HCT116 (cell line): ENCODE measurements at places on chromosomes 5 and 9. TPM values are rescaled to one million over a fixed set of nuclear protein-coding genes. Genes with fewer than 3 reads are reported as not detected.
A peak's percentile ranks its signal among the peaks of the same experiment; 100 is the strongest.

- H3K27me3 ChIP-seq: no peaks in the 10 kb centered on the region
- H3K27ac ChIP-seq: no peak overlapping the region
- H3K4me3 ChIP-seq: no peak overlapping the region
- peak; percentile 51 for DNase-seq
Observed at GRCh38 chr5:91162534-91163381, 220.4 kb downstream of the ARRDC3 start.

DNA sequence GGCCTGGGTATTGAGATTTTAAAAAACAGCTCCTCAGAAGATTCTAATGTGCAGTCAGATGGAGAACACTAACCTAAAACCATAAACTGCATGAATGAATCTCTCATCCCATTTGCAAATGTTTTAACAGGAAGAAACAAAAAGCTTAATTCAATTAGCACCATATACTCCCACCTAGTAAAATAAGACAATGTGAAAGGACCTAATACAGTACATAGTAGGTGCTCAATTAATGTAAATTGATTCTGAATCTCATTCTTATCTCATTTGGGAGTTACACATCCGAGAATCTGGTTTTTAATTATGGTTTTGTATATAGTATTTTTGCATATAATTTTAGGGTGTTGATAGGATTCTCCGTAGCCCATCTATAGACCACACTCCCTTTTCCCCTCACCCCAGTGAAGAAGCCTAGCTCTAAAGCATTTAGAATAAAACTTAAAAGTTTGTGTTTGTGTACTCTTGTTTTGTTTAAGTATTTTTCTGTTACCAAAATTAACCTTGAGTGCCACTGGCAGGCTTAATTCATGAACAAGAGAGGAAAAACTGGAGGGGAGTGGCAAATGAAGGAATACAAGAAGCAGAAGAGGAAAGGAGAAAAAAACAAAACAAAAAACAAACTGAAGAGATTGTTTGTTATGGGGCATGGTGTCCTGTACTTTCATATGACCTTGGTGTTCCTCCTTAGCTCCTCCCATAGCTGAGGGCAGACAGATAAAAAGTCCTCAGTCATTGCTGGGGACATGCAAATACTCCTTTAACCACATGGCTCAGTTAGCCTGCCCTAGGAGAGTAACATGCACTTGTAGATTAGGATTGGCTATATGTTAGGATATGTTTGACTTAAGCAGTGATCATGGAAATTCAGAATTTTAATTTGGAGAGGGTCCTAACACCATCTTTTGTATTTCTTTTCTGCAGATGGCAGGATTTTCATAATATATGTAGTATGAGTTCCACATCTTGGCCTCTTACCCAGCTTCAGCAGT lies 1.2 kb downstream of the RNF14 start:
- peak overlapping the region; percentile 83 for H3K27ac ChIP-seq
- H3K27me3 ChIP-seq: no peaks in the 10 kb centered on the region
- peak overlapping the region; percentile 83 for H3K4me3 ChIP-seq
- H3K4me1 ChIP-seq: peaks cover 16% of the 10 kb centered on the region
- DNase-seq: no peak

DNA sequence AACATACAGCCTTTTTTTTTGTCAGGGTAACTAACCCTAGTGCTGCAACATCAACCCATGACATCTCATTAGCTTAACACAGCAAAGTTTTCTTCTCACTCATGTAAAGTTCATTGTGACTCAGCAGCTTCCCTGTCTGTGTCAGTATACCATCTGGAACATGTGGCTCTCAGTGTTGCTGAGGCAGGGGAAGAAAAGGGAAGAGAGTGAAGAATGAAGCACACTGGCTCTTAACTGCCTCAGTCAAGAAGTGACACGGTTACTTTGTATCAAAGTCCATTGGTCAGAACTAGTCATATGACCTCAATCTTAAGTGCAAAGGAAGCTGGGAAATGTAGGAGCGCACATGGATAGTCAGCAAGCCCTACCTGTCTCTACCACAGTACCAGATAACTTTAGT lies 185.0 kb upstream of the ELL2 start:
- H3K4me3 ChIP-seq: no peak overlapping the region
- no peaks in the 10 kb centered on the region for H3K27me3 ChIP-seq
- peak; percentile 38 for DNase-seq
- no peak overlapping the region for H3K27ac ChIP-seq

DNA sequence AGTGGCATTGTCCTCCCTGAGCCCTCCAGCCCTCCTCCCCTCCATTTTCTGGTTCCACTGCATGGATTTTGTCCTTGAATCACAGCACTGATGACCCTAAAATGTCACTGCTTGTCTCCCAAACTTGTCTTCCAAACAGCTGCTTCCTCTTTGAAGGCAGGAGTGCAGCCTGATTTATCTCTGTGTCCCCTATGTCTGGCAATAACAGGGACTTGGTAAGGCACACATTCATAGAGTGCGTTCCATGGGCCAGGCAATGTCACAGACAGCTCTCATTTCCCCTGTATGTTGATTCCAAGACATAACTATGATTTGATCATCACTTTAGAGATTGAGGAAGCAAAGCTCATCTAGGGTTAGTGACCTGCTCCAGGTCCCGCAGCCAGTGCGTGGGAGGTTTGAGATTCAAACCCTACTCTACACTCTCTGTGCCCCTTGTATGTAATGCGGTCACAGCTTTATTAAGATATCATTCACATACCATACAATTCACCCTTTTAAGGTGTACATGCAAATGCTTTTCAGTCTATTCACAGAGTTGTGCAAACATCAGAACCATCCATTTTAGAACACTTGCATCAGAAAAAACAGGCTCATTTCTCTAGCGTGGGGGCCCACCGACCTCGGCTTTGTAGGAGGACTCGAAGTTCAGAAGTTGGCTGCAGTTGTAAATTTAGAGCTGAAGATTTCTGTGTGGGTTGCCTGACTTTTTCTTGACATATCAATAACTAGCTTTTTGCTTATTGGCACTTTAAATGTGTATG lies 28.4 kb upstream of the BOD1 start:
- H3K4me1 ChIP-seq: no peaks in the 10 kb centered on the region
- H3K36me3 ChIP-seq: no peaks in the 10 kb centered on the region
- no peak overlapping the region for H3K4me3 ChIP-seq
- H3K27ac ChIP-seq: no peak overlapping the region
- no peak for DNase-seq
- H3K27me3 ChIP-seq: peaks cover 9% of the 10 kb centered on the region; the same call in 1 of the 2 replicates

The MYOZ3 gene
- 0.10 TPM for total RNA-seq

GRCh38 chr9:135811801-135812200 lies 95.5 kb downstream of the CAMSAP1 start:
- no peaks in the 10 kb centered on the region for H3K4me1 ChIP-seq
- DNase-seq: no peak
- peaks cover 34% of the 10 kb centered on the region for H3K36me3 ChIP-seq
- no peak overlapping the region for H3K4me3 ChIP-seq
- H3K27ac ChIP-seq: no peak overlapping the region
- no peaks in the 10 kb centered on the region for H3K27me3 ChIP-seq

The BTNL8 gene
- total RNA-seq: not detected

DNA sequence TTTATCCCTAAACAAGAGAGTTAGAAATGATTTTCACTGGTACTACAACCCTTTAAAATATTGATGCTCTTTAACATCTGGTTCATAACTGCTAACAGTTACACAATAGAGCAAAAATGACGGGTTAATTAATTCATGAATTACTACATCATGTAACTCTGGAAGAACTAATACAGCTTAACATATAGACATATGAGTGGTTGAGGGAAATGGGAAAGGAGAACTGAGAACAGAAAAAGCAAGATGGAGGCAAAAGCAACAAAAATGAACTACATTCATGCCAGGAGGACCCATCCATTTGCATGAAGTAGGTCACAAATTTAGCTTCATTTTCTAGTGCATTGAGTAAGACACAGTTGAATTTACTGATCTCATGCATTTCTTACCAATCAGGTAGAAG lies 61.8 kb downstream of the C9 start:
- H3K27ac ChIP-seq: no peak overlapping the region
- no peaks in the 10 kb centered on the region for H3K4me1 ChIP-seq
- DNase-seq: no peak
- H3K36me3 ChIP-seq: no peaks in the 10 kb centered on the region
- no peaks in the 10 kb centered on the region for H3K27me3 ChIP-seq

The ADAMTS12 gene
- 0.05 TPM for total RNA-seq
